Anterior cingulate cortex (tissue), 58 donors: ENCODE measurements at places on chromosomes 16 and 17.

DNA sequence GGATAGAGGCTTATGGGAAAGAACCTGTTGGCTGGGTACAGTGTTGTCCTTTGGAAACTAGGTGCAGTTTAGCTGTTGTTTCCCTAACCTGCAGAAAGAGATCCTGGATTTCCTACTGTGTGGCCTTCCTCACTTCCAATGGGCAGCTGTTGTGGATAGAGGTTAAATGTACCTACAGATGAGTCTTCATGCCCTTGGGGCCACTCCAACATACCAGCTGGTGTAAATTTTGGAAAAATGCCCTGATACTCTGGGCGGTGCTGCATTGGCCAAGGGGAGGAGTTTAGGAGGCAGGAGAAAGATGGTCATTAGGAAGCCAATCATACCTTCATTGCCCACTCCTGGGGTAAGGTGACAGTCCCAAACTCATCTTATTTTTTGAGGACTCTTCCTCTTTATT is 70.2 kb downstream of the SNX11 start:
- no peak for DNase-seq

GRCh38 chr17:33106525-33107165 is 115.0 kb downstream of the SPACA3 start:
- no peak for DNase-seq

- DNase-seq = no peak
These were observed 43.7 kb upstream of the NFAT5 start for GRCh38 chr16:69522041-69522578.

DNA sequence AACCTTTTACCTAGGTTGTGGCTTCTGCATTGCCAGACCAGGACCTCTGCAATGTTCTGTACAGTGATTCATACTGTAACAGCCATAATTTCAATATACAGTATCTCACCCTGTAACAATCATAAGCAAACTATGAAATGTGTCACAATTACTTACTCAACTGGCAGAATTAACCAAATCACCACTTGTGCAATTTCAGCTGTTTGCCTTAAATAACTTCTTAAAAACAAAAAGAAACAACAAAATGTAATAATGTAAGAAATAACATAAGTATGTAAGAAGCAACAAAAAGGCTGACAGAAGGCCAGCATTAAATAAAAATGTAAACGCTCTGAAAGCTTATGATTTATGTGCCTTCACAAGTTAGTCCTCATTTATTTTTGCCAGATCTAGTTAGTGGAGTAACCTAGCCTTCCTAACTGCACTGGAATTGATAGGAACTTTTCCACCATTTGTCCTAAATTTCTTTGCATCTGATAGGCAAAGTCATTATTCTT is 96.9 kb downstream of the SKAP1 start:
- no peak for DNase-seq

GRCh38 chr17:76076765-76077583 is 2.0 kb upstream of the ZACN start:
- no peak for DNase-seq

- no peak for DNase-seq
These were observed 302.6 kb downstream of the XYLT1 start for GRCh38 chr16:17168181-17168580.
